ENCODE measurements at places on chromosomes 5 and 9. TPM values are rescaled to one million over a fixed set of nuclear protein-coding genes. Genes with fewer than 3 reads are reported as not detected.

The BRD3OS gene
- polyA plus RNA-seq: 16.5 TPM

The ANKRD55 gene
- polyA plus RNA-seq: 0.26 TPM

The UGT3A2 gene
- polyA plus RNA-seq: 4.4 TPM

The SH3RF2 gene
- 1.3 TPM for polyA plus RNA-seq

The RNF183 gene
- 8.1 TPM for polyA plus RNA-seq

The OTULINL gene
- polyA plus RNA-seq: 7.1 TPM

The HMMR gene
- 0.58 TPM for polyA plus RNA-seq

The FREM1 gene
- 17.0 TPM for polyA plus RNA-seq

The HSPB3 gene
- polyA plus RNA-seq: not detected

The GNPDA1 gene
- 76.6 TPM for polyA plus RNA-seq

The ITGA2 gene
- polyA plus RNA-seq: 4.9 TPM

The SPEF2 gene
- polyA plus RNA-seq: 7.1 TPM

The WDR38 gene
- not detected for polyA plus RNA-seq

The CKS2 gene
- 72.8 TPM for polyA plus RNA-seq

Data from kidney (tissue), 22 donors.